Upper lobe of left lung (tissue), 6 donors: ENCODE measurements at places on chromosomes 7 and 10. TPM values are rescaled to one million over a fixed set of nuclear protein-coding genes. Genes with fewer than 3 reads are reported as not detected.

SPACDR gene
- 0.77 TPM for total RNA-seq

ATE1 gene
- 22.6 TPM for total RNA-seq

DNA sequence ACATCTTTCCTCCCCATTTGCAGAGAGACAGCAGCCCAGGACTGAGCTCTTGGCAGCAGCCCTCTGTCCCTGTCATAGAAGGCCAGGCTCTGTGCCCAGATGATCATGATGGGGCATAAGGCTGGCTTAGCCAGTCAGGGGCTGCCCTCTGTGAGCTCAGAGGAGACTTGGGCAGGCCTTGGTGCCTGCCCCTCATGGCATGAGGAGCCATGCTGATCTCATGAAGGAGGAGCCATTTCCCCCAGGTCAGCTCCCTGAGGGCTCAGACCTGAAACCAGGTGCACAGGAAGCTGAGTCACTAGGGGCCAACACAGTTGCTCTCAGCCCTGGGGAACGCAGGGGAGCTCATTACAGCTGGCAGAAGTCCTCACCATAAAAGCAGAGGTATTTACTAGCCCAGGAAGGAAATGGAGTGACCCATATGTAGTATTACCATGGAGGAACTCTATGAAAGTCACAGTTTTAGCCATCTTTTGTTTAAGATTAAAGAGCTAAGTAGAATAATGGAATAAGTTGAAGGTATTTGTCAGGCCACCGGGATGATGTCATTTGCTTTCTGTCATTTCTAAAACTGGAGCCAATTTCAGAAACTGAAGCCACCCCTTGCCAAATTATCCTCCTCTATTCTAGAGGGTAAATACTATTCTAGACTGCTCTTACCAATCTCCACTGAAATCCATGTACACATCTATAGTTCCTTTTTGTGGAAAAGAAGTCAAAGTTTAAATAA lies 362.4 kb upstream of the ZNF32 start:
- no peak for DNase-seq

DNA sequence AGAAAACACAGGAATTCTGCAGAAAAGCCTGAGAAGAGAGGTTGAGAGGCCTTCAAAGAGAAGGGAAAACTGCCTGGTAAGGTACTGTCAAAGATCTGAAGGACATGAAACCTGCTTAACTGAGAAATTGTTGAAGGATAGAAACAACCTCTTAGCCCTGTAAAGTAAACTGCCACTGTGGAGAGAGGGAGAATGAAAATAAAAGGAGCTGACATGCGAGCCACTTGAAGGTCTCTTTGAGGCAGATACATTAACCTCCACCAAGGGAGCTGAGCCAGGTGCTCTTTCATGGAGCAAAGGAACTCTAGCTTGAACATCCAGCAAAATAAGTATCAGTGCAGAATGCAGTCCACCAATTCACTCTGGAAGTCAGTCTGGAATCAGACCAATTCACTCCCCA lies 108.8 kb upstream of the FEZF1 start:
- DNase-seq, result no peak

- no peak for DNase-seq
Observed at GRCh38 chr10:124279298-124279697, 139.4 kb downstream of the OAT start.

DNA sequence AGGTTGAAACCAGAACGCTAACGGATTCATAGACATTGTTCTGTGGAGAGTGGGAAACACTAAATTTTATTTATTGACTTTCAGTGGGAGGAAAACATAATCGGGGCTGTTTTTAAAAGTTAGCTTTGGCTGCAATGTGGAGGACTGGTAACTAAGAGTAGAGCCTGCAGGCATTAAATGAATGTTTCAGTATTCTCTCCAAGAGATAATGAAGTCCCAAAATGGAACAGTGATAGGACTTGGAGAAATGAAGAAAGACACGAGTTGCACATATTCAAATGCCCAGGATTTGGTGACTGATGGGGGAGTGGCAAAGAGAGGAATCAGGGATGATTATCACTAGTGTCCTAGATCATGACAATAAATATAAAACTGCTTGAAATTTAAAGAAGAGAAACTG lies 359.8 kb upstream of the LRRTM3 start:
- DNase-seq, result no peak

DNA sequence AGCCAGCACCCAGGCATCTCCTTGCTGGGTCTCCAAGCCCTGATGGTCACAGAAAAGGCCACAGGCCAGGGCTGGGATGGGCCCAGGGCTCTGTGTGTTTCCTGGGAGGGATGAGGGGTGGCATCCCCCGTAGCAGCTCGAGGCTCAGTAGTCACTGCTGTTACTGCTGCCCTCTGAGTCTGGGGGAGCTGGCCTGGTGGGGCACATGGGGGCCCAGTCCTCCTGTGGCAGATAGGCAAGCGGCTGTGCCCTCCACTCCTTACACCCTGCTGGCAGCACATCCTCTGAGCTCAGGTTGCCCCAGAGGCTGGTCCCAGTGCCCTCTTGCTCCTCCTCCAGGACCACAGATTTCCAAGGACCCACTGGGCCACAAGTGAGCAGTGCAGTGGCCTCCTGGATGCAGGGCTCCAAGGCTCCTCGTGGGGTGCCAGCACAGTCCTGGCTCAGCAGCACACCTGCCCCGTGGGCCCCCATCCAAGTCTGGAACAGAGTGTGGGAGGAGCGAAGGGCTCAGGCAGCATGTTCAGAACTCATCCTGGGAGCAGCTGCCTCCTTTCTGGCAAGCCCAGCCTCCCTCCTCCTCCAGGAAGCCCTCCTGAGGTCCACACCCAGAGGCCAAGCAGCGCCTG lies 31.5 kb upstream of the TUBB8 start:
- DNase-seq, result no peak
